ENCODE measurements at places on chromosomes 2 and 18.

DNA sequence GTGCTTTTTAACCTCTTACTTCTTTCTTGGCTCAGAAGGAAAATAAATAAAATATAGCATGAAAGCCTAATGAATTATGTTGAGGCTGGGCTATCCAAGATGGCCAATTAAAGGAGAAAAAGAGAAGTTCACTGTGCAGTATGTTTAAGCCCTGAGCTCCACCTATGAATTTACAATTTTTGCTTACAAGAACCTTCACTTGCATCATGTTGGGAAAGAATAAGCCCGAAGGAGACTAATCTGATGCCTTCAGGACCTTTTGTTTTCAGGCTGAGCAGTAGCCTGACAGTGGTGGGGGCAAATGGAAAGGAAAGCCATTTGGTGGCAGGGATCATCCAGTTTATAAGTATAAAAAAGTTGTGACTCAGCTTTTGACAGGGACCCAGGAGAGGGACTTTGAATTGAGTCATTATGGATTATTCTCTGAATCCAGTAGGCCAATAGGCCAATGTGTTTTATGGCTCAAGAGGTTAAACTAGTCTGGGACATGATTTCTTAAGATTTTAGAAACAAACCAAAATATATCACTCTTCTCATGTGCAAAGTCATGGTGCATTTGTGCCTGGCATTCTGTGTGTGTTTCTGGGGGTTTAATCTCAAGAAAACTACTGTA lies 56.9 kb downstream of the E2F6 start:
- DNase-seq = no peak

DNA sequence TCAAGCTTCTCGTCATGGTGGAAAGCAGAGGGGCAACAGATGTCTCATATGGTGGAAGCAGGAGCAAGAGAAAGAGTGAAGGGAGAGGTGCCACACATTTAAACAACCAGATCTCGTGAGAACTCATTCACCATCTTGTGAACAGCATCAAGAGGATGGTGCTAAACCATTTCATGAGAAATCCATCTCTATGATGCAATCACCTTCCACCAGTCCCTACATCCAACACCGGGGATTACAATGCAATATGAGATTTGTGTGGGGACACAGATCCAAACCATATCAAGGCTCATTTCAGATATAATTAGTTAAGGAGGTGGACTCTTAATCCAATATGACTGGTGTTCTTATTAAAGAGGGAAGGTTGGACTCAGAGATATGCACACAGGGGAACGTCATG lies 272.8 kb downstream of the KCNS3 start:
- DNase-seq = no peak

GRCh38 chr2:240916571-240917008 lies 10.5 kb downstream of the CROCC2 start:
- no peak for DNase-seq

GRCh38 chr2:128444121-128444771 lies 125.6 kb upstream of the HS6ST1 start:
- DNase-seq = no peak

DNA sequence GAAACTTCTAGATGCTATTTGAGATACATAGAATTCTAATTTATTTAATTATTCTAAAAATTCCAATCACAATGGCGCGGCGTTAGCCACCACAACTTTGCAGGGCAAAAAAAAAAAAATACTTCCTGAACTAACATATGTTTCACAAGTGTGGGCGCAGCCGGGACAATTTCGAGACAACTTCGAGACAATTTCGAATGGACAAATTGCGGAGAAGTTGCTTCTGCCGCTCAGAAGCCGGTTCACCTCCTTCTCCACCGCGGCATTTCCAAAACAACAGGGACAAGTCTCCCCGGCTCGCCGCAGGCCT lies 842 bp downstream of the PAX3 start:
- no peak for DNase-seq

DNA sequence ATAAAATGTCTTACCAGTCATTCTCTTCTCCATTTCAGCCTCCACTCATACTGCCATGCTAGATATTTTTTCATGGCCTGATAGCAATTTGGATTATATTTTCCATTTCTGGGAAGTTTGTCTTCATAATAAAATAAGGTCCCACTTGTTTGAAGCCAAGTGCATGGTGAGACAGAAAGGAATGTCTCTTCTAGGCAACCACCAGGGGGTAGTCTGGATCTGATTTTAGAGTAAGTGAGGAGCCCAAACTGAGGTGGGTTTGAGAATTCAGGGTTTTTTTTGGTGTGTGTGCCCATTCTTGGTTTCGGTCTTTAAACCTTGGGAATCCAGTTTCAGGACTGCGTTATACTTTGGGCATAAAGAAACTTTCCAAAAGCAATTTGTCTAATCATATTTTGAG lies 315.5 kb downstream of the RPRM start:
- DNase-seq = no peak

DNA sequence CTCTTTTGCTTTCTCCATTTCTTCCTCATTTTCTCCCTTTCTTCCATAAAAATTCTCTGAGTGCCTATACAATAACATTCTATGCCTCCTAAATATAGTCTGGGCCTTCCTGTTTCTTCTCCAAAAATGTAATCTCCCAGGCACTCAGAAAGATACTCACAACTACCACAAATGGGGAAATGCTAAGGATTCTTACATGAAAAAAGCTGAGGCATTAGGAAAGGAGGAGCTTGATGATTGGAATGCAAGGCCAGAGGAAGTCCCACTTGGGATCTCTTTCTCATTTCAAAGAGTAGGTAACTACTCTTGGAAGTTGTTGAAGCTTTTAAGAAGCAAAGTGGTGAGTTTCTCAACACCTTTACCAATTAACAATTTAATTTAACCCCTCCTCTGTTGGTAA lies 3.4 kb downstream of the VSNL1 start:
- DNase-seq = no peak

DNA sequence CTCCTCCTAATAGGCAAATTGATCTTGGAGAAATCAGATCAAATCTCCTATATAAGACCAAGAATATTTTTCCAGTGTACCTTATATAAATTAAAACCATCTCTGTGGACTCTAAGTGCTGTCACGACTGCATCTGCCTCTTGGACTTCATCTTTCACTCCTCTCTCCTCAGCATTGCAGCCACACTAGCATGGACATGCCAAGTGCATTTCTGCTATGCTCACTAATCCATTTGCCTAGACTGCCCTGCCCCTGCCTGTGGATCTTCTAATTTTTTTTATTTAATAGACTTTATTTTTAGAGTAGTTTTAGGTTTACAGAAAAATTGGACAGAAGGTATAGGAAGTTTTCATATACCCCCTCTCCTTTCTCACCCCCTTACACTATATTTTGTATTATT lies 146.7 kb upstream of the VWC2L start:
- DNase-seq = no peak

- DNase-seq = no peak
These were observed 32.1 kb downstream of the TRAK2 start for GRCh38 chr2:201419057-201419635.

- no peak for DNase-seq
These were observed 1108.1 kb upstream of the DDX18 start for GRCh38 chr2:116706396-116706795.

GRCh38 chr2:96207073-96207773 lies 1.4 kb downstream of the STARD7 start:
- no peak for DNase-seq

DNA sequence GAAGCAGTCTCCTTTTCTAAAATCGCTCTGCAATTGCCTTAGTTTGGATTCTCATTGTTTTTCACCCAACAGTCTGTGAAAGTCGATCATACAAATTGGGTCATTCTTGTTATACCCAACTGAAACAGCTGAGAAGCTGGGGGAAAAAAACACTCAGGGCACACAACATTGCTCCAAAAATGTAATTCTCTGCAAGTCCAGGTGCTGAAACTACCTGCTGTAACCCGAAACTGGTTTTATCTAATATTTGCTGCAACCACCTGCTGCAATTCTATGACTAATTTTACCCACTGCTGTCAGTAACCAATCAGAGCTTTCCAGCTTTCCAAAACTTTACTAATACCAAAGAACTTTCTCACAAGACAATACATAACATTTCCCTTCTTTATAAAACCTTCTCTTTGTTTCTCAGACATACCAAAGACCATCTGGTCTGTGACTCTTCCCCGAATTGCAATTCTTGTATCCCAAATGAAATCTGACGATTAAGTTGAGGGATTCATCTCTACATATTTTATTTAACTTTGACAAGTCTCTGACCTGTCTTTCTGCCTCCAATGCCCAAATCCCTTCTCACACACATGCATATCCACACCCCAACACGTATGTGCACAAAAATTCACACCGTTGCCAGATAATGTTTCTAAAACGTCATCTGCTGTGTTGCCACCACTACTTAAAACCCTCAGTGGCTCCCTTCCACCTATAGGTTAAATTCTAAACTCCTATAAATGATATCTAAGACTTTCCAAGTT lies 198.3 kb downstream of the PIEZO2 start:
- DNase-seq = no peak

DNA sequence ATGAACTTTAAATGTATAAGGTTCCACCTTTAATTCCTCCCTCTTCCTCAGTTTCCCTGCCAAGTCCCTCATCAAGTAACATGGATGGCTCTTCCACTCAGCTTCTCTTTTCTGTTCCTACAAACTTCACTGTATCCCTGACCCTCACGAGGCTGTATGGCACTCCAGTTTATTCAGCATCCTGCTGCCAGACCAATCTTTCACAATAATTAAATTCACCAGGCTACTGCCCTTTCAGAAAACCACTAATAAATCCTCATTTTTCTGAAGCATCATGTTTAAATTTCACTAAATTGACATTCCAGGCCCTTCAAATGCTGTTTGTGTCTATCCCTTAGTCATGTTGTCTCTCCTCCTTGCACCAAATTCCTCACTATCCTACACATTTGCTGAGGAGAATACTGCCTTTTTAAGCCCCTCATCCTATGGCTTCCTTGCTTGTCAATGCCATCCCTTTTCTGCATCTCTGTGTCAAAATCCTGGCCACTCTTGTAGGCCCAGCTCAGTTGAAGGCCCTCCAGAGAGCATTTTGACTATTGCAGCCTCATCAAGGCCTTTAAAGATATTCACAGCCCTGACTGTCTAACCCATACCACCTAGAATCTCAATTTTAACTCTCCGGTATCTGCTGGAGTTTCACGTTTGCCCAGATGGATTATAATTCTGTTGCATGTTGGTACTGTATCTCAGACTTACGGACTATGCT lies 22.8 kb upstream of the ASNSD1 start:
- no peak for DNase-seq

DNA sequence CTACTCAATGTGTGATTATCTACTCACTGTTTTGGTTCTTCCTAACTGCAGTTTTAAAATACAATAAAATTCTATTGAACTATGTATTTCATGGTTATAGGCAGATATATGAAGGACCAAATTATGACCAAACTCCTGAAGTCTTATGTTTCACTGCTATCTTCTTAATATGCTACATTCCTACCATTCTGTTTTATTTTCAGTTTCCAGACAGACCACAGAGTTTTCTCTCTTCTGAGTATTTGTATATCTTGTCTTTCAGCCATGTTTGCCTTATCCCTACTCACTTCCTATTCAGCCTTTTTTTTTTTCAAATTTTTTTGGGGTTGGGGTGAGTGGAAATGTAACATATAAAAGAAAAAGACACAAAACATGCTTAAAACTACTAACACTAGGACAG lies 6.3 kb downstream of the RFTN2 start:
- DNase-seq = no peak

DNA sequence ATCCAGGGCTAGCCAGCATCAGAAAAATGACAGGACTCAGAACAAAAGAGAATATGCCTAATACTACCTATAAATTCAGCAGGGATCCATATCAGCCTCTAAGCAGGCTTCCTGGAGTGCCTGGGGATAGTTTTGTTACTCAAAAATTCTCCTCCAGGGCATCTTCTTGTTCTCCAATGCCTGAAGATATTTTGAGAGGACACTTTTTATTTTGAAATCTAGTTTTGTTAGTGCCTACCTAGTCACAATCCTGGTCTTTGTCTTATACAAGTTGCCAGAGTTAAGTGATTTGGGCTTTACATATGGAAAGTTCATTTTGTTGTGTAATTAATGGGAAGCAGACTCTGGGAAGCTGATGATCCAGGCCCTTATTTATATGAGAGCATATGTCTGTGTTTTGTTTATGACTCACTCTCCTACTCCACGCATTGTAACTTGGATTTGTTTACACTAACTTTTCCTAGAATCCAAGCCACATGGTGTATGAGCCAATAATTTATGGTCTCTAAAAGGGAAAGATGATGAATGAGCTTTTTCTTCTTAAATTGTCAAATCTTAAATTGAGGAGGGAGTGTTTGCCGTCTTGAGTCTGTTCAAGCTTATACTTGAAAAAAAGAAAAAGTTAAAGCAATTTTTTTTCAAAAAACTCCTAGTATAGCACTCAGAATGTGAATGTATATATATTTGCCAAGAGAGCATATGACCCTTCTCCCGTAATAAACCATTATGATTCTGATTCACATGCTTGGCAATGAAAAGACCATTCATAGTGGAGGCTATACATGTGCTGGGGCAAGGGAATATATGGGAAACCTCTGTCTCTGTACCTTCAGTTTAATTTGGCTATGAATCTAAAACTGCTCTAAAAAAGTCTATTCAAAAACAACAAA lies 370.3 kb downstream of the SETBP1 start:
- no peak for DNase-seq

DNA sequence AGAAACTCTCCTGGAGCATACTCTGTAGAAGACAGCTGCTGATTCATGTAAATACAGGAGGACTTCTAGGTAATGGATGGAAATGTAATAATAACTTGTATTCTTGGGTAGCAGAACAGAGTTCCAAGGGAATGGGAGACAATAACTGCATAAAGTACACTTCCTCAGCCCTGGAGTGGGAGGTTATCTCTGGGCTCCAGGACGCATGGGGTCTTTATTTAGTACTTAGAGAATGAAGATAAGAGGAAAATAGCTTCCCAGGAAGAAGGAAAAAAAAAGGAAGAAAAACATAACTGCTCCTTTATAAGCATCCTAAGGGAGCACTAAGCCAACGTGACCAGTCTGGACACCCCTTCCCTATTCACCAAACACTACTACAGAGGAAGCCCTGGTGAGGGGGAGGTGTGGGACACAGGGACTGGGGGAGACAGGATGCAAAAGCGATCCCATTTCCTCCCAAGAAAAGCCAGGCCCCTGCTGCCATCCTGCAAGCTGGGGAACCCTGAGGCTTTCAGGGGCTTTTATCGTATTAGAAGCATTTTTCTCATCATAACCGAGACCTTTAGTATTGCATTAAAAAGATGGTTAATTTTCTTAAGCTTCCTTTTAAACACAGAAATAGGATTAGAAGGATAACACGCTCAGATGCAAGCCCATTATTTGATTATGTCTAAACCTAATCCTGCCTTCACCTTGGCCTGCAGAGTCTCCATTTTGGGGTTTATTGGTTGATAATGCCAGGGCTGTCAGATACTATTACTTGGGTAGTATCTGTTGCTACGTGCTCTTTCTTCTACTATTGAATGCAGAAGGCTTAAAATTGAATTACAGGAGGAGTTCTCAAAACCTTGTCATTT lies 78.5 kb downstream of the KLF7 start:
- DNase-seq = no peak
